ENCODE measurements at places on chromosomes 4 and X.
A peak's percentile ranks its signal among the peaks of the same experiment; 100 is the strongest.

DNA sequence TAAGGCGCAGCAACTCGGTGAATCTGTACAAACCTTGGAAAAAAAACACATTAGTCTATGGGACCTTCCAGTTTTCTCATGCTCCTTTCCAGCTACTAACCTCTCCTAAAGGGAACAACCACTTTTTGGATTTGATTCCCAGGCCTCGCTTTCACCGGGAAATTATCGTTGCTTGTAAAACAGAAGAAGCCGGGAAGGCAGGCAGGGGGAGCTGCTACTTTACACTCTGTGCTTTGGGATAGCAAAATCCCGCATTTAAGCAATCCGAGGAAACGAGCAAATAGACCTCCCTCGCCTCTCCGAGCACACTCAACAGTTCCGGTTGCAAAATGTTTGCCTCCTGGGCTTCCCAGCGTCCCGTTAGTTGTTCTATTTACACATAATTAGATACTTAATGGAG lies 1.2 kb downstream of the CD38 start:
- DNase-seq, result no peak

DNA sequence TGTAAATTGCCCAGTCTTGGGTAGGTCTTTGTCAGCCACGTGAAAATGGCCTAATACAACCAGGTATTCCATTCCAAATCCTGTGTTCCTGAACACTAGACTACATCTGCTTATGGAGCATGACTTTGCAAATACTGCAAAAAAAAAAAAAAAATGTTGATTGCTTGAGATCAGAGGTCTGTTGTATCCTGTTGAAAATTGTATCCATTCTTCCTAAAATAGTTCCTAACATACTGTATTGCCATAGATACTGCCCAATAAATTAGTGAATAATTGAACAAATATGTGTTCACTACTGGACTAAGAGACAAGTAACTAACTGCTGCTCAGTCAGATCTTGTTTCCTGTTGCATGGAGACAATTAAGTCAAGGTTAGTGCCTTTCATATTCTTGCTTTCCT lies 164.3 kb upstream of the PABPC4L start:
- DNase-seq, result no peak

DNA sequence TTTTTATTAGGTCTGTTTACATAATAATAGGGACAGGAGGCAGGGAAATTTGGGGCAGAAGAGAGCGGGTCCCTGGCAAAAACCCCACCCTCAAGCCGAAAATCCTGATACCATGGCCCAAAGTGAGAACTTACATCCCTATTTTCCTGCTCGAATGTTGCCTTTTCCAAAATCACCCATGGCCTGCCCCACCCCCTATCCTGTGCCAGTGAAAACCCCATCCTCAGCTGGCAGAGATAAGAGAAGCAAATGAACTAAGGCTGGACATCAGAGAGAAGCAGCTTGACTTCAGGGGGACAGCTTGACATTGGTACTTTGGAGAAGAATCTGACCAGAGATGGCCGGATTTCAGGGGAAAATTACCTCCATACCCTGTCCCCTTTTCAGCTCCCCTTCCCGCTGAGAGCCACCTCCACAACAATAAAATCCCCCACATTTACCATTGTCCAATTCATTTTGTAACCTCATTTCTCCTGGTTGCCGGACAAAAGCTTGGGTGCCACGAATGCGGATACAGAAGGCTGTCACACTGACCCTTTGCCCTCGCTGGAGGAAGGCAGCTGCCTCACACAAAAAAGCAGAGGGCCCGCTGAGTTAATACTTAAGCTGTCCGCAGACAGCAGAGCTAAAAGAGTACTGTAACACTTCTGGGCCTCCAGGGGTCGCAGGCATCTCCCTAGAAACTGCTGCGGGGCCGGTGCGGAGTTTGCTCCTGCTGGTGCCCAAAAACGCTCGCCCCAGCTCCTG lies 196.2 kb downstream of the SNCA start:
- DNase-seq, result no peak

- no peak for DNase-seq
Measured at GRCh38 chrX:56564164-56564885, 898 bp downstream of the UBQLN2 start.

- DNase-seq, result no peak
Measured at GRCh38 chr4:8099981-8100464, 58.6 kb downstream of the ABLIM2 start.

DNA sequence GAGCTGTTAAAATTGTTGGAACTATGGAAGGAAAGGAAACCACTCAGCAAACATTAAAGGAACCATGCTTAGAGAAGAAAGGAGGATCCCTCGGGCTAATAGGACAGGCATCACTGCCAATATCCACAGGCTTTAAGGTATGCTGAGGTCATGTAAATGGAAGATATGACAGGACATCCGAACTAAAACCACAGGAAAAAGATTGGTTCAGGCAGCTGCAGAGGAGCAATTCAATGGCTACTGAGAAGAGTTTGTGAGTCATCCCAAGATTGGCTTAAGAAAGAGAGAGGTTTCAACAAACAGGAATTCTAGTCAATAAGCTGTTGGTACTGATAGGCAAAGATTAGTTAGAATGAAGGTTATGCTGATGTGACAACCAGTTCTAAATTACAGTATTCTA lies 106.4 kb upstream of the FAM241A start:
- no peak for DNase-seq

DNA sequence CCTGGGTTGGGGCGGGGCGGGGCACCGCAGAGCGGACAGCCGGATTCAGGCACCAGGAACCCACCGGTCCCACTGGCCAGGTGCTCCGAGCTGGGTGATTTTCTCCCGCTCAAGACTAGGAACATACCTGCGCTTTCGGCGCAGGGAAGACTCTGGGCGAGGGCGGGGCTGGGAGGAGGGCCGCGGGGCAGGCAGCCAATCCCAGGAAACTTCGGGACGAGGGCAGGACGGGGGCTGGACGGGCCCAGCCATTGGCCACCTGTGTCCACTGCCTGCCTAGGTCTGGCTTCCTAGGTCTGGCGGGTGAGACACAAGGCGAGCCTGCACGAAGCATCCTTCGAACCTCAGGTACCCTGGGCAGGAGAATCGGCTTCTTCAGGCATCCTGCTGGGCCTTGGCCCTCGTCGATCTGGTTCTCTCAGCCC lies 274 bp upstream of the ERVMER34-1 start:
- no peak for DNase-seq

DNA sequence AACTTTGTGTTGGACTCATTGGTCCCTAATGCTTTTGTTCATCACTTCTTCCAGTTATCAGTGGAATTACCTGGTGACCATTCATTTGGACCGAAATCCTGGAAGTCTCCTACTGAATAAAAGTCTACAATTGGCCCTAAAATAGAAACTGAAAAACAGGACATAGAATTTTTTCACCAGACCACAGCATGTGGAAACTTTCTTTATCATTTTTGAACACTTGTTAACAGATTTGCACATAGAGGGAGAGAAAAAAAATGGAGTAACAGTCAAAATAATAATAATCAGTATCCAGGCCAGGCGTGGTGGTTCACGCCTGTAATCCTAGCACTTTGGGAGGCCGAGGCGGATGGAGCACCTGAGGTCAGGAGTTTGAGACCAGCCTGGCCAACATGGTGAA lies 7.1 kb downstream of the EPGN start:
- no peak for DNase-seq

- DNase-seq, result no peak
Measured at GRCh38 chr4:98387345-98388026, 126.3 kb downstream of the RAP1GDS1 start.

GRCh38 chr4:186885289-186885688 lies 161.6 kb upstream of the FAT1 start:
- no peak for DNase-seq

DNA sequence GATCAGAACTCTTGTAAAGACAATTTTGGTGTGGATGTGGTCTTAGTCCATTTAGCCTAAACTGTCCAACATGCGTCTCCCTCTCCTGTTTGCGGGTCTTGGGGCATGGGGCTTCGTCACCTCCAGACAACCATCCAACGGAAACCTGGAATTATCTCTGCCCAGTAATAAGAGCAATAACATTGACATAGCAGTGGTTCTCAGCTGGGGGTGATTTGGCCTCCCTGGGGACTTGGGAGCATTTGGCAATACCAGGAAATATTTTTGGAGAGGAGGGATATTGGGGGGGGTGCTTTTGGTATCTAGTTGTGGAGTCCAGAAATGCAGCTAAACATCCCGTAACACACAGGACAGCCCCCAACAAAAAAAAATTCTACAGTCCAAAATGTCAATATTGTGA lies 47.2 kb downstream of the SEL1L3 start:
- DNase-seq, result no peak

DNA sequence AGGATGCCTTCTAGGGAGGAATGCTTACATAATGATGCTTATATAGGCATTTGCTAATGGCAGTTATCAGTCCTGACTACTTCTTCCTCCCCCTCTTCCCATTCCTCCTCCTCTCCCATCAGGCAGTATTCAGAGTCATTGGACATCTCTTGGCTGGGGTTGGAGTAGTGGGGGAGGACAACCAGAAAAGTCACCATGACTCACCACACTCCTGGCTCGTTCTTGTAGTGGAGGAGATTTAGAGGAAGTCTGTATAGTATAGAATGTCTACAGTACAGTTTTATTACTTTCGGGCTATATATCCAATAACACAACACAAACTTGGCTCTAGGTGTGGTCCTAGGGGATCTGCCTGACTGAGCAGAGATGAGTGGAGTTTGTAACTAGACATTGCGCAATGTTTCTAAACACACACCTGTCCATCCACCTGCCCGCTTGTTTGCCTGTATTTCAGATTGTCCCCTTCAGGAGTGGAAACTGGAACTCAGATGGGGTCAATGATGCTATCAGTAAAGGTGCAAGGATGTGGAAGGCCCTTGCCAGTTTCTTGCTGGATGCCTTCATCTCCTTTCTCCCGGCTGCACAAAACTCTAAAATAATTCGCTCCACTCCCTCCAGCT lies 27.9 kb upstream of the KIAA1210 start:
- no peak for DNase-seq

GRCh38 chrX:24874604-24875247 lies 141.0 kb downstream of the ARX start:
- no peak for DNase-seq

- DNase-seq, result no peak
Measured at GRCh38 chr4:59122626-59123025, 2012.4 kb upstream of the IGFBP7 start.

GRCh38 chrX:77776659-77777058 lies 9.4 kb downstream of the ATRX start:
- no peak for DNase-seq

GRCh38 chr4:178165251-178165950 lies 723.2 kb upstream of the AGA start:
- no peak for DNase-seq

- no peak for DNase-seq
Measured at GRCh38 chr4:52037689-52038102, 403 bp downstream of the SGCB start.

- DNase-seq, result peak; percentile 28
Measured at GRCh38 chr4:80876810-80877209, 153.7 kb upstream of the BMP3 start.

DNA sequence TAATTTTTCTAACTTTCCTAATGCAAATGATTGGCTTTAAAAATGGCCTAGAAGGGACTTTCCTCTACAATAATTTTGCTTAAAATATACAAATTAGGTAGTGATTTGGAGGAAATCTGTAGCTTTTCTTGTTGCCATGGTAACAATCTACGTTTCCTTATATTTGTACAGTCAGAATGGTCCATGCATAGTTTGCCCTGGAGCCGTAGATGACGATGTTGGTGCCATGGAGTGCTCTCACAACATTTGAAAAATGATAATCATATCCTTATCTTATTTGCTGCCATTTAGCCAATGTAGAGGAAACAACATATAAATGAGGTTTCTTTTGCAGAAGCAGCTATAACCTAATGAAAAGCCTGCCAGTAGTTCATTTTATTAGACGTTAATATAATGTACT lies 89.0 kb upstream of the NMU start:
- no peak for DNase-seq

- DNase-seq, result no peak
Measured at GRCh38 chrX:35664833-35665232, 133.3 kb upstream of the MAGEB16 start.

DNA sequence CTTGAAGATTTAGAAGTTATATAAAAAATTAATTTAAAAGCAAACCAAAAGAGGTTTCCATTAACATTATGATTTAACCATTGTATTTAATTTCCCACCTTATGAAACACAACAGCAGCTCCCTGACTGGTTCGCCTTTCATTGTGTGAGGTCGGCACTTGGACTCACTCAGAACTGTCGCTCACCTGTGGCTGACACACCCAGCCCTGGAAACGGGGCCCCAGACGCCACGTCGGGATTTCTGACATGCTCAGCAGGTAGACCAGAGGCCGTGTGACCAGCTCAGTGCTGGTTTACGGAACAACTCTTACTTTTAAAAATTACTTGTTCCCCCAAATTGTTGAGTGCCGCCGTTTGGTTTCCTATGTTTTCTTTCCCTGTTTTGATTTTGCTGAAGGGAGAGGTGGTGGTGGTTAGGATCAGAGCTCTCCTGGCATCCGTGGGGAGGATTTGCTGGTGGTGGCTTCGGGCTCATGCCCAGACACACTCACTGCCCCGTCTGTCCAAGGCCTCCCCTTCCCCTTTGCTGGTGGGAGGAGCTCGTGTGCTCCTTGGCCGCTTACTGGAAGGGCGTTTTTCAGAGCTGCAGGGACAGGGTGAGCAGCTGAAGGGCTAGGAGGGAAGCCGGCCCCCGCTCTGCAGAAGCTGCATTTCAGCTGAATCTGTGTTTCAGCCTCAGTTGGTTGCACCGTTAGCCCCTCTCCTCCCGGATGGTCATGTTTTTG lies 59.2 kb downstream of the CPLX1 start:
- DNase-seq, result no peak

DNA sequence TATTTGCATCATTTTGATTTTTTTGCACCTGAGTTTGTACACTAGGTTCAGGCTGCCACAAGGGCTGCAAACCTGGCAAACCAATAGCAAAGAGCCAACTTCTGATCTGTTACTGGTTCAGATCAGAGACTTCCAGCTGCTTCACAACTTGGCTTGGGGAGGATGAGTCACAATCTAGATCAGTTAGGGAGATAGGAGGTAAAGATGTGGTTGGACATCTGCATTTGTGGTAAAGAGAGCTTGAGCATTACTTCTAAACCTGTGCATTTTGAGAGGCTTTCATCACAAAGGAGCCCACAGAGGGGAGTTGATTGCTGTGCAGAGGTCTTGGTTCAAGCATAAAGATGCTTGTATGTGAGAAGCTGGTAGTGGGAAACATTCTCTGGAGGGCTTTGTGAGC lies 34.5 kb downstream of the LINC00632 start:
- no peak for DNase-seq

- DNase-seq, result no peak
Measured at GRCh38 chr4:90815569-90815968, 688.4 kb downstream of the CCSER1 start.

DNA sequence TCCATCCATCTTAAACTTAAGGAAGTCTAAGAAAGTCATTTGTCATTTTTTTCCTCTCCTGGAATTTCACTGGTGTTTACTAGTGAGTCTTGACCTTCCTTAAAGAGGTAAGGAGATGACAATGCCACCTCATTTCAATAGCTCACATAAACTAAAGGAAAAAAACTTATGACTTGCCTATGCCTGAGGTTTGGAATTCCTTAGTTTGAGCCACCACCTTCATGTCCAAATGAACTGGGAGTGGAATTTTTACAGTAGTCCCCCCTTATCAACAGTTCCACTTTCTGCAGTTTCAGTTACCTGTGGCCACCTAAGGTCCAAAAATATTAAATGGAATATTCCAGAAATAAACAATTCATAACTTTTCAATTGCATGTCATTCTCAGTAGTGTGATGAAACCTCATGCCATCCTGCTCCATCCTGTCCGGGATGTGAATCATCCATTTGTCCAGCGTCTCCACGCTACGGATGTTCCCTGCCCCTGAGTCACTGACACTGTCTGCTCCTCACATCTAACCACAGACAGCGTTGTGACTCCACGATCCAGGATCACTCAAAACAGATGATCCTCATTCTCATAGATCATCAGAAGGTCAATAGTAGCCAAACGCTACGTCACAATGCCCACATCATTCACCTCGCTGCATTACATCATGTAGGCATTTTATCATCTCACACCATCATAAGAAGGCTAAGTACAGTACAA lies 177.4 kb downstream of the SH3KBP1 start:
- no peak for DNase-seq
